ENCODE measurements at places on chromosomes 2 and 18. TPM values are rescaled to one million over a fixed set of nuclear protein-coding genes. Genes with fewer than 3 reads are reported as not detected.

DNA sequence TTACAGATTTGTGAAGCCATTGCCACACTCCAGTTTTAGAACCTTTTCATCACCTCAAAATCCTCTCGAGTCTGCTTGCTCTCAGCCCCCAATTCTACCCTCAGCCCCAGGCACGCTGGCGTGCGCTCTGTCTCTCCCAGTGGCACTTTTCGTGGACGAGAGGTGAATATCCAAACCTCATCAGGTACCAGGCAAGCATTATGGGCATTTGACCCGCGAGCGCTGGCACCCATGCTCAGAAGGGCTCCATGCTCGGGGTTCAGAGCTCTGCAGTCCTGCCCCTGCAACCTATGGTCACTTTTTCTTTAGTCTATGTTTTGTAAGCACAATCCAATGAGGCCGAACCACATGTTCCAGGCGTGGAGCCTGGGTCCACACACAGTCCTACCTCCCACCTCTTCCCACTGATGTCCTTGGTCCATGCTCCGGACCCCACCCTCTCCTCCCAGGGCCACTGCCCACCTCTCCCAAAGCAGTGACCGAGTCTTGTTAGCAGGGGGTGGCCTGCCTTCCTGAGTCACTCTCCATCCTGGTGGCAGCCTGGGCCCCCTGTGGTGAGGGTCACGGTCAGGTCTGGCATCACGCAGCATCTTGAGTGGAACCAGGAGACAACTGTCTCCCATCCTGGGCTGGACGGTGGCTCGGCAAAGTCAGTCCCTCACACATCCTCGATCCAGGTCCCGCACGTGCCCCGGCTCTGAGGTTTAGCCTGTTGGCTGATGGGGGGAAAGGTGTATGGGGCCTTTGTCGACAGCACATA lies 256.9 kb downstream of the NDUFA10 start:
- DNase-seq: no peak

DNA sequence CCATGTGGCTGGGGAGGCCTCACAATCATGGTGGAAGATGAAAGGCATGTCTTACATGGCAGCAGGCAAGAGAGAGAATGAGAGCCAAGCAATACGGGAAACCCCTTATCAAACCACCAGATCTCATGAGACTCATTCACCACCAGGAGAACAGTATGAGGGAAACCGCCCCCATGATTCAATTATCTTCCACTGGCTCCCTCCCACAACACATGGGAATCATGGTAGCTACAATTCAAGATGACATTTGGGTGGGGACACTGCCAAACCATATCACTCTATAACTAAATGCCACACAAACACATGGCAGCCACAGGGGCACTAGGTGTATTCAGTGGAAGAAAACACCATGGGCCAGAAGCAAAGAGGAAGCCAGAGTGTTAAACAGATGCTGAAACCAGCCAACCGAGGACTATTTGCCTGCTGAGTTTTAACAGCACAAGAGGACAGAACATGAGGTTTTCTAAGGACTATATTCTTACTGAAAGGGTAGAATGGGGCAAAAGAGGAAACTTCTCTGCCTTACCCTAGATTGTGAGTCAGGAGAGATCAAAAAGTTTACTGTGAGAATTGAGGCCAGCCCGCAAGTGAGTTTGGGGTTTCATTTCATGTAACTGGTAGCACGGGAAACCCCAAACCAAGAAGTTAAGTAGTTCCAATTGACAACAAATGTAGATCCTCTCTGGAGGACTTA lies 49.2 kb downstream of the SIGLEC15 start:
- DNase-seq: no peak

The CCDC195 gene
- not detected for total RNA-seq

The FAM124B gene
- total RNA-seq: not detected

The ATP6V1C2 gene
- total RNA-seq: under 0.01 TPM

Measured in fibroblast of lung (primary cell).